ENCODE measurements at places on chromosomes 5 and 9. TPM values are rescaled to one million over a fixed set of nuclear protein-coding genes. Genes with fewer than 3 reads are reported as not detected.

Gene NXNL2
- 0.54 TPM for total RNA-seq

Gene C6
- not detected for total RNA-seq

Gene BTNL8
- not detected for total RNA-seq

Gene RIOK2
- total RNA-seq: 18.1 TPM

Gene ZNF462
- 4.3 TPM for total RNA-seq

Gene PCDHGA3
- total RNA-seq: not detected

Data from A549 treated with CpdA at 1 μM for 4 hours (cell line).